ENCODE measurements at places on chromosomes 3 and 15.

GRCh38 chr3:15633159-15633558, 31.6 kb downstream of the BTD start:
- no peak for DNase-seq

- DNase-seq = no peak
These were observed 11.6 kb downstream of the IGF2BP2 start for GRCh38 chr3:185813205-185813604.

DNA sequence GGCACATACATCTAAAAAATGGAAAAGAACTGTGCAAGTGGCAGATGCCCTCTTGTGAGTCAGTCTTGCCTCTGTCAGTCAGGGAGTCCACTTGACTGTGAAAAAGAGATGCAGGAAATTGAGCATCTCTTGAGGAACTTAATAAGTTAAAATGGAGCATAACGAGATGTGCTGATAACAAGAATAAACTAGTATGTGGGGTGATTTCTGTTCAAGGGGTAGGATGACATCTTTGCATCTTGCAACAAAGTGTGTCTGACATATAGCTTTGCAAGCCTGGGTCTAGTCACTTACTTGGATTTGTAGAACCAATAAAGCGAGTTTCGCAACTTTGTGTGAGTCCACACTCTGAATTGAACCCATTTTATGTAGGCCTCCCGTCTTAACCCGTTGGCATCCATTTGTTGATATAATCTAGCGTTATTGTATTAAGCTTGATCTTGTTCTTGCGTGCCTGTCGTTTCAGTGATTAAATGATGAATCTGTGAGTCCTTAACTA, 2.2 kb downstream of the USP3 start:
- DNase-seq = no peak

- DNase-seq = no peak
These were observed 9.8 kb downstream of the P2RY14 start for GRCh38 chr3:151268267-151269235.

- DNase-seq = no peak
These were observed 76.2 kb upstream of the C2CD4B start for GRCh38 chr15:62241135-62241770.

GRCh38 chr3:64244011-64244942, 19.0 kb upstream of the PRICKLE2 start:
- DNase-seq = no peak

GRCh38 chr15:98547275-98547674, 101.1 kb upstream of the IGF1R start:
- no peak for DNase-seq

DNA sequence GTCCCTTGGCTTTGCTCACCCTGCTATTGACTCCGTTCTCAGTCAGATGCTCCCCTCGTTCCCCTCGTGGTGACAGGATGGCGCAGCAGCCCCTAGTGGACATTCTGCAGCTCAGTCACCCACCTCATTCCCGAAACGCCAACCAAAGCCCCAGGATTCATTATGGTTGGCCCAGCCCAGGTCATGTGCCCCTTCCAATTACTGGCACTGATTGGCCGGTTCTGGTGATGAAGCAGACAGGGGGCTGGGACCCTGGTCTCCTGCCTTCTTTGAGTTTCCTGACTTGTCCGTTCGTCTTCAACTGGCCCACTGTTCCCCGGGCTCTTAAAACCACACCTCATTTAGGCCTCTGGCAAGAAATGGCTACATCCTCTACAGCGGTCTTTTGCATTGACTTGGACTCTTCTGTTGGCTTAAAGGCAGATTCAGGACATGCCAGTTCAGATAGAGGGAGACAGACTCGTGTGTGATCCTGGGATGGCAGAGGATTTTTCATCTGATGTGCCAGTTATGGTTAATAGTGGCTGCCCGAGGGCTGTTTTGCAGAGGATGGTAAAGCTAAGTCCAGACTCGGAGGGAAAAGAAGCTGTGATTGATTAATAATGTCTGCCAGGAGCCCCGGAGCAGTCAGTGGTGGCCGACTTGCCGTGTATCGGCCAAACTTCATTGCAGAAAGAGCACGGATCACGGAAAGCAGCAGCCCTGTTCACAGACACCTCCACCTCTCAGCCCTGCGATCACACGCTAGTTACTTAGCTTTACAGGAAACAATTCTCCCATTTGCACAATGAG, 37.8 kb downstream of the LSM3 start:
- DNase-seq = peak; percentile 82

GRCh38 chr3:156038869-156039268, 81.5 kb upstream of the KCNAB1 start:
- no peak for DNase-seq

GRCh38 chr3:181710345-181711291, 1.1 kb upstream of the SOX2 start:
- no peak for DNase-seq

DNA sequence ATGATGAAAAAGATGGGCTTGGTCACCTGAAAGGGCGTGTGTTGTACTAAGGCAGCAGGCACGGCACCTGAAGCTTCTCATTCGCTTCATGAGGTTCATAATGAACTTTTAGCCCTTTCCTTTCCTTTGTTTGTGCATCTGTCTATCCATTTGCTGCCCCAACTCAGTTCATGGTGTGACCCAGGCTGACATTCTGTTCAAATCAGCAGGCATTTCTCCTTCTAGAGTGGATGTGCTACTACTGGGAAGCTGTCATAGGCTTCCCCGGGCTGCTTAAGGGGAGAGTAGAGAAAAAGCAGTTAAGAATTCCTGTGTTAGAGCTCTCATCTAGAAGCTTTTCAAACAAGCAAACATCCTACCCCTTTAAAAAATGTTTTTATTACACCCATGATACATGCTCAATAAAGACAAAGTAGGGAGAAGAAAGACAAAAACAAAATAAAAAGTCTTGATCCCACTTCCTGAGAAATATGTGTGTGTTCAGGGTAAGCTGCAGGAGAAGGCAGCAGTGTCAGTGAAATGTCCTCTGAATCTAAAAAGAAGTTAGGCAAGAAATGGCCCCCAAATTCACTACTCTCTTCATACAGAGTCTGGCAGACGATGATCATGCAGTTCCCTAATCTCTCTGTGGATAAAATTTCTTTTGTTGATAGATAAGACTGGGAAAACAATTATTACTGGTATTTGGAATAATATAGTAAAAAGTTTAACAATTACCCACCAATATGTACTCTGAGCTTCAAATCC, 136.9 kb upstream of the PFN2 start:
- no peak for DNase-seq

GRCh38 chr3:34351882-34352777, 553.7 kb downstream of the PDCD6IP start:
- DNase-seq = no peak

DNA sequence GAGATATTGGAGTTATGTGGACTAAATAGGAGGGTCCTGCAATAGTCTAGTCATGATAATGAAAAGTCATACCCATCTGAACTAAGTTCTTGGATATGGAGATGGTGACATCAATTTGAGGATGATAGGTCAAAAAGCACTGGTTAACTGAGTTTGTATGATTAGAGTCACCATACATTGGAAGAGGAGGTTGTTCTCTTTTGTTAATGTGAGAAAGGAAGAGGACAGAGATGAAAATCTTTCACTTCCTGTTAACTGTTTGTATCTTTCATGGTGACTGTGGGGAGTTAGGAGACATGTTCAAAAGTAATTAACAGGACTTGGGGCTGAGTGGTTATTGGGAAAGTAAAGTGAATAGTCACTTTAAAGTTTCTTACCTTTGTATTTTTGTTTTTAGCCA, 11.1 kb downstream of the TMEM62 start:
- DNase-seq = no peak

DNA sequence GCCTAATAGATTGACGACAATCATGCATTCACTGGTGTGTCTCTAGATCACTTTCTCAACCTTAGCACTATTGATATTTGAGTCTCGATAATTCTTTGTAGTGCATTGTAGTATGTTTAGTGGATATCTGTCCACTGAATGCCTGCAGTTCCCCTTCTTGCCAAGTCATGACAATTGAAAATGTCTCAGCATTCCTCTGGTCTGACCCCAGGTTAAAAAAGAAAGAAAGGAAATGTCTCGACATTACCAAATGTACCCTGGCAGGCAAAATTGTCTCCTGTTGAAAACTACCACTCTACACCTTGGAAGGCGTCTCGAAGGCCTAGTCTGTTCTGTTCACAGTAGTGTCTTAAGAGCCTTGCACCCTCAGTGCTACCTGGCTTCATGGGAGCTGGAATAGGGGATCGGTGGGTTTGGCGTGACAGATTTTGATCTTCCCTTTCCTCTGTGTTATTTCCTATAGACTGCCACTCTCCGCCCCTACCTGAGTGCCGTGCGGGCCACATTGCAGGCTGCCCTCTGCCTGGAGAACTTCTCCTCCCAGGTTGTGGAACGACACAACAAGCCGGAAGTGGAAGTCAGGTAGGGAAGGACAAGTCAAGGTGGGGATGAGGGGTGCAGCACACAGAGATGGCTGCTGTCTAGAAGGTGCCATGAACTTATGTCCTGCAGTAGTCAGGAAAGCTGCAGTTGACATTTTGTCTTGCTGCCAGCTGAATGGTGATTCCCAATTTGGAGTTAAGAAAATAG, 4.5 kb downstream of the ARPC4 start:
- no peak for DNase-seq

- DNase-seq = peak; percentile 55
These were observed 475.4 kb downstream of the AGBL1 start for GRCh38 chr15:86555098-86555497.

GRCh38 chr3:37991109-37991508, 523 bp downstream of the VILL start:
- DNase-seq = no peak

DNA sequence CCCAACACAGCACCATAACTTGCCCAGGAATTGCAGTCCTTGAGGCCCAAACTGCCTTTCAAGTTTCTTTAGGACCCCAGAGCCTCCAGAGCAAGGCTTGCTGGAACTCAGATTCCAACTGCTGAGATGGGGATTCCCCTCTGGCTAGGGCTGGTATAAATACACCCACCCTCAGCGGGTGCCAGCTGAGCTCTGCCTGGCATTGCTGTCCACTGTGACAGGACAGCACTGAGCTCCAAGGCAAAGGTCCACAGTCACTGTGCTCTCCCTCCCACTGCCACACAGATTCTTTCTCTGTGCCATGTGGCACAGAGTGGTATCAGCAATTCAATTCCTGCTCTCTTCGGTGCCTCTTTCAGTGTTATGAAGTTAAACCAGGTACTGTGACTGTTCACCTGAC, 304.2 kb upstream of the LMCD1 start:
- DNase-seq = no peak

GRCh38 chr3:194833114-194833910, 147.6 kb downstream of the FAM43A start:
- DNase-seq = no peak

DNA sequence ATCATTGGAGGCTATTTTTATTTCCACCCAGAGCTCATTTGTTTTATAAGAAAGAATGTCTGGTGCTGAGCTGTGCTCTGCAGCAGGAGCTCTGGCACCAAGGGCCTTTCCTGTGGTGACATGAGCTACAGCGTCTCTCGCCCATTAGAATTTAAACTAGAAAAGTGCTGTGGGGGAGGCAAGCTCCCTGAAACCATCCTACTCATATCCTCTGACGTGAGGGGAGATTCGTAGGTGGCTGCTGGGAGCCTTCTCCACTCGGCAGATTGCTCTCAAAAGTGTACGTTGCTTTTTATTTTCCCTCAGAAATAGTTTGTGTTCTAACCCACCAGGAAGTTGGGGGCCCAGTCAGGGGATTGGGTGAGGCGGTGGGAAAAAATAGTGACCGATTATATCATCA, 76.3 kb upstream of the ARHGEF3 start:
- no peak for DNase-seq

- DNase-seq = no peak
These were observed 113.9 kb downstream of the TMEM108 start for GRCh38 chr3:133152056-133152455.

- DNase-seq = no peak
These were observed 9.2 kb downstream of the RAB8B start for GRCh38 chr15:63198371-63199250.

DNA sequence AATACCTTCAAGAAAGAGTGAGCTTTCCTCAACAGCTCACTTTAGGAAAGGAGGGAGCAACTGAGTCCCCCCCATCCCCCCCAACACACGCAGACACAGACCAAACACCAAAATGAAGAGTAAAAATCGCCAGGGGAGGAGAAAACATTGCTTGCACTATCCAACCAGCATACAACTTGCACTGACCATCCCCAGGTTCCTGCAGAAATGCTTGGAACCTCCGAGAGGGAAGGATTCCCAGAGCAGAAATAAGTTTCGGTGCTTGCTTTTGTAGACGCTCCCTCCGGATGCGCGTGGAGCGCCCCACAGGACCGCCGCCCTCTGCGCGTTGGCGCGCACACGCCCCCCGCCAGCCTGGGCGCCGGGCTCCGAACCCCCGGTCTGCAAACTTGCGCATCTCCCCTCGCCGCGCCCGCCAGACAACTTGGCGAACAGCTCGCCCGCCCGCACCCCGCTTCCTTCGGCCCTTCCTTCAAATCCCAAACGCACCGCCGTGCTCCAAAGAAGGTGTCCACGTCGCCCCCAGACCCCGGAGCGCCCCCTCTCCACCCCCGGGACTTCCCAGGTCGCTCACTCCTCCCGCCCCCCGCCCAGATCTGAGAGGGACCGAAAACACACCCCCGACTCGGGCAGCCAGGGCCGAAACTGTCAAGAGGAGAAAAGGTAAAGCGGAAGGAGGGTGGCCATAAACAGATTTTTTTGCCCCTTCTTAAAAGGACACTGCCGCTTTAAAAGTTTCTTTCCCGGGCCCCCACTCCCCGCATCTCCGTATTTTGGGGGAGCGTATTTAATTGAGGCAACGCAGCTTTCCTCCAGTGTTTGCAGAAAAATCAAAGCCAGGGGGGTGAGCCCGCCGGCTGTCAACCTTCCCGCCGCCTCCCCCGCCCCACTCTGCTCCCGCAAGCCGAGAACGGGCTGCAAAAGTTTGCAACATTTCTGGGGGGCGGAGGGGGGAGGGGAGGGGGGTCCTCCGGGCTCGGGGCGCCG, 859 bp downstream of the RORA start:
- no peak for DNase-seq

DNA sequence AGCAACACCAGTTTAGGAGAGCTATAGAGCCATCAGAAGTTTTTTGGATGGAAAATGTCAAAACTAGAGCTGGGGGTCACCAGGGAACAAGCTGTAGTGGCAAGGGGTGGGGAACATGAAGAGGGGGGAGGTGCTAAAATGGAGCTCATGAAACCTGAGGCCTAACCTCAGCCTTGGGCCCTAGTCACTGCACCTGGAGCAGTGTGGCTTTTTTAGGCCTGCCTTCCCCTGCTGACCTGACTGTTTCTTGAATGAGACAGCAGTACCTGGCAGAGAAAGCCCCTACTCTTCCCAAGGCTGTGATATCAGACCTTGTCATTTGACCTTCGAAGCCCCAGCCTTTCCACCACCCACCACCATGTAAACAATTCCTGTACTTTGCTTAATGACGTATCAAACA, 383.5 kb downstream of the EPHB1 start:
- no peak for DNase-seq

- no peak for DNase-seq
These were observed 32.4 kb upstream of the TRPM1 start for GRCh38 chr15:31133890-31134289.

GRCh38 chr3:125442506-125442905, 67.4 kb upstream of the ZNF148 start:
- DNase-seq = no peak

DNA sequence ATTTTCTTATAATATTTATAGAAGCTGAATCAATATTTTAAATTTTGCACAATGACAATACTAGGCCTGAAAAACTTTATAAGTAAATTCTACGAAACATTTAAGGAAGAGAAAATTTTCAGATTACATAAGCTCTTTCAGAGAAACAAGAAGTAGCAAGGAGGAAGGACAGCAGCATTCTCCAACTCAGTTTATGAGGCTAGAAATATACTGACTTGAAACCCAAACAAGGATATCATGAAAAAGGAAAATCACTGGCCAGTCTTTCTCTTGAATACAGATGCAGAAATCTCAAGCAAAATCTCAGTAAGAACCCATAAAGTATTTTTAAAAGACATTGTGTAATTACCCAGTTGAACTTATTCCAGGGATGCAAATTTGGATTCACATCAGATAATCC, 121.3 kb downstream of the STAC start:
- no peak for DNase-seq
